ENCODE measurements at places on chromosomes 2 and 18.

DNA sequence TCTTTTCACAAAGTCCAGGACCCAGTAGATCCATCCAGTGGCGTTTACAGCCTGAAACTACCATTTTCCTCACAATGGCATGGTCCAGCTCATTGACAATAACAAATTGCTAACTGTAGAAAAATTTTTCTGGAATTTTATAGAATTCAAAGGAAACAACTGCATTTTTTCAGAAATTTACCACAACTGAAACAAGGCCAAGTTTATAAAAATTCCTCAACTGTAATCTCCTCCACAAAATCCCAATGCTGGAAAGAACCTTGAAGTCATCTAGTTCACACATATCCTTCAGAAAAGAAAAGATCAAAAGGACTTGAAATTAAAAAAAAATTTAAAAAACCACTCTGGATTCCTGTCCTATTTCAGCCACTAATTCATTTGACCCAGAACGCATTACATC, 226.0 kb upstream of the CTAGE1 start:
- DNase-seq: no peak

DNA sequence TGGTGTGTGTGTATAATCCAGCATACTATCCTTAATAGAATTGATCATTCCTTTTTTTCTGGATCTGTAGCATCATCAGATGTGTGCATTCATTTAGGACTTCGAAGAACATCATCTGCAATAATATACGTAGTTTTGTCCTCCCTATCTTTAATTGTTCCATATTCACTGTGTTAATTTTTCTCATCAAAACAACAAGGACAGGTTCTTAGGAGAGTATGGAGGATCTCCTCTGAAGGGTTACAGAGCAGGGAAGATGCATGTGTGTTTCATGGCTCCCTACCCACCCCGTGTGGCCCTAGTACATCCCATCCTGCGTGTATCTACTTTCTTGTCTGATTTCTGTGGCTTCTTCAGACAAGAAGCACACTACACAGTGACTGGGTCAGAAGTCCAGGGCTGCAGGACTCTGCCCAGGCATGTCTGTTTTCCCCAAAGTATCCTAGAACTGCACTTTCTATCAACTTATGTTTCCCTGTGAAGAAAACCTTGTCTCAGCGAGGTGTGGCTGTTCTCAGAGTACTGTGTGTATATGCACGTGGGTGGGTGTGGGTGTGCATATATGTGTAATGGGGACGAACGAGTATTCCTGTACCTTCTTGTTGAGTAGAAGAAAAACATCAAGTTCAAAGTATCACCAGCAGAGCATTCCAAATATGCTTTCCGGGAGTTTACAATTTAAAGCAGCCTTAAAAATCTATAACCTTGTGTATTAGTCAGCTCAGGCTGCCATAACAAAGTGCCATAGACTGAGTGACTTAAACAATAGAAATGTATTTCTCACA, 220.4 kb upstream of the FOSL2 start:
- no peak for DNase-seq

GRCh38 chr2:49255409-49255971, 101.2 kb upstream of the FSHR start:
- no peak for DNase-seq

- DNase-seq: no peak
Measured at GRCh38 chr18:25061395-25061794, 290.6 kb downstream of the ZNF521 start.

GRCh38 chr2:1967242-1968208, 223.2 kb upstream of the PXDN start:
- no peak for DNase-seq

GRCh38 chr18:46324087-46324955, 220.1 kb downstream of the HAUS1 start:
- DNase-seq: peak; percentile 49

DNA sequence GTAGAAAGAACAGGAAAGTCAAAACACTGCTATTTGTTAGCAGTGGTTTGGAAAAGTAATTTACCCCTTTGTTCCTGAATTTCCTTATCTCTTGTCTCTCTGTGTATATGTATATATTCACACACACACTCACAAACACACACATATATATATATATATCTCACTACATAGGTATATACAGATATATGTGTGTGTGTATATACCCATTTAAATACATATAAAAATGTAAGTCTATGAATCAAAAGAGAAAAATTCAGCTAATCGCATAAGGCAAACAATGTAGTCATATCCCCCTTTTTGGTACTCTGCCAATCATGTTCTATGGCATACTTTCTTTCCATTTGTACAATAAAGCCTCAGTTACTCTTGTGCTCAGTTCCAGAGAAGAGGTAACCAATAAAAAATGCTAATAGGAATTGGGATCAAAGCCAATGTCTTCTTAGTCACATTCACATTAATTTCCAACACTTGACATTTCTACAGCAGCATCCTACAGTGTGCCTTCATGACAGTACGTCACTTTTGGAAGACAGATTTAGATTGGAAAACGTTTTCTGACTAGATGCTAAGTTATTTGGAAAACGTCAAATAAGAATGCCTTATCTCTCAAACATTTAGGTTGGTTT, 94.6 kb downstream of the MC4R start:
- DNase-seq: no peak

- DNase-seq: no peak
Measured at GRCh38 chr2:50395605-50396297, 636.2 kb downstream of the NRXN1 start.

DNA sequence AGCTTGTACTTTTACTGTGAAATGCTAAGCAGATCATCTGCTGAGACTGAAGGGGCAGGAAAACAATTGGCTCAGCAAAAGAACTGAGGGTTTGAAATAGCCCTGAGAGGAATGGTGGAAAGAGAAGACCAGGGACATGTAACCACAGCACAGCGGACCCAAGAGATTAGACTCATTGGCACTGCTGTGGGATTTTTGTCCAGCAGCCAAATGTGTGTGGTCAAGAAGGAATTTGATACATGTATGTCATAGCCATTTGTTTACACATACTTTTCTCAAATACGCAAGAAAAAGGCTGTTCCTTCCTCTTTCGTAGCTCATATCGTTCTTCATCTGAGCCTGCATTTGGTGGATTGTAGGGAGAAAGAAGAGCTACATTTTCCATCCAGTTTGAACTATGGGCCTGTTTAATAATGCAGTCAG, 73.8 kb downstream of the TRABD2A start:
- DNase-seq: peak; percentile 84

- DNase-seq: no peak
Measured at GRCh38 chr2:45992741-45993475, 304.3 kb upstream of the EPAS1 start.

GRCh38 chr2:31269087-31269486, 35.1 kb downstream of the EHD3 start:
- DNase-seq: no peak

DNA sequence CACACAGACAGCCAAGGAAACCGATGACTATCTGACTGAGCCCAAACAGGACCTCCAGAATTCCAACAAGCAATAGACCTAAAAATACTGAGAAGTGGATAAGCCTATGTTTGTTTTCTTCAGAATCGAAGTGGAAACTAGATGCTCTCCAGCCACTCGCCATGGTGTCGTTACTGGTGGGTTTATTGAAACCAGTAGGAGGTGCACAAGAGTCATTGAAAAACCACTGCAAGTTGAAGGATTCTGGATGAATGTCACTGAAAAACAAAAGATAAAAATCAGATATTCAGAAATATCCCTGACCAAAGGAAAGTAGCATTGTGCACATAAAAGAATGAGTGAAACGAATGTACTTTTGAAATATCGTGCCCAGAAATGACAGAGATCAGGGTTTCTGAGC, 15.3 kb downstream of the TM4SF20 start:
- peak; percentile 60 for DNase-seq

DNA sequence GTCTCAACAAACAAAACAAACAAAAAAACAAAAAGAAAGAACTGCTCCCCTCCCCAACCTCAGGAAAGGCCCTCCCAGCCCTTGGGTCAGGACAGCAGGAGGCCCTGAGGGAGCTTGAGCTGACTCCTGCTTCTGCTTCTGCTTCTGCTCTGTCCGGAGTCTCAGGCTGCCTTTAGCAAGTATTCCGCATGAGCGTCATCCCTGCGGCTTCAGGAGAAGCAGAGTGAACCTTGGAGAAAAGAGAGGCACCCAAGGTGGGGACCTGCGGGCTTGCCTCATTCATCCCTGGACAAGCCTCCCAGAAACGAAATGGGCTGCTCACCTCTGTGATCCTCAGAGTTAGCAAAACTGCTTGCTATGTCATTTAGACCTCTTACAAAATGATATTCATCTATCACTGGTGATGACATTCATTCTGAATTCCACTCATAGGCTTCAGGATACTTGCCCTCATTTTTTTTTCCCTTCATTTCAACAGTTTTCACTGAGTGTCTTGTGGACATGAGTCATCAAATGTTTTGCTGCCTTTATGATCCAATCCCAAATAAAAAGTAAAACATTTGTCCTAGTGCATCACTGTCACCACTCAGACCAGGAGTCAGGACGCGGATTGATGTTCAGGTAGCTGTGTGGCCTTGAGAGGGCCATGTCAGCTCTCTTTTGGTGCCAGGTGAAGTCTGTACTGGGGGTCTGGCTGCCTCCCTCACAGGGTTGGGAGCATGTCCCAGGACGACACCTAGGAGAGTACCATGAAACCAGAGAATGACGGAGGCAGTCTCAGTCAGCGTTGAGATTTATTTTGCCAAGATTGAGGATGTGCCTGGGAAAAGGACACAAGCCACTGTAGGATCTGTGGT, 51.7 kb downstream of the IMPA2 start:
- DNase-seq: no peak

DNA sequence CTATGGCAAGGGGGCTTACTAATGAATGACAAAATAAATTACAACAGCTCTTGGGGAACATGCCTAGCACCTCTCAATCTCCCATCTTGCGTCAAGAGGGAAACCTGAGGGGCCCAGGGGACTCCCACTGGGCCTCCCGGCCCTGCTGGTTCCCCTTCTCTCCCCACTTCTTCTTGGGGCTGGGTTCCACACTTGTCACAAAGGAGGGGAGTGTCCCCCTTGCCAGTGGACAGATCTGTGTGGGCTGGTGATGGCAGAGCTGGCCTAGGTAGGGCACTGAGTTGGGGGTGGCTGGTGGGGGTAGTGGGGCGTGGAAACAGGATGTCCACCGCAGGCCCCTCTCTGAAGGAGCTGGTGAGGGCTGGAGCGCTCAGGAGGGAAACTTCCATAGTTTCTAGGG, 184.0 kb upstream of the HAAO start:
- DNase-seq: no peak

GRCh38 chr18:8480506-8481328, 128.5 kb upstream of the RAB12 start:
- DNase-seq: peak; percentile 36

DNA sequence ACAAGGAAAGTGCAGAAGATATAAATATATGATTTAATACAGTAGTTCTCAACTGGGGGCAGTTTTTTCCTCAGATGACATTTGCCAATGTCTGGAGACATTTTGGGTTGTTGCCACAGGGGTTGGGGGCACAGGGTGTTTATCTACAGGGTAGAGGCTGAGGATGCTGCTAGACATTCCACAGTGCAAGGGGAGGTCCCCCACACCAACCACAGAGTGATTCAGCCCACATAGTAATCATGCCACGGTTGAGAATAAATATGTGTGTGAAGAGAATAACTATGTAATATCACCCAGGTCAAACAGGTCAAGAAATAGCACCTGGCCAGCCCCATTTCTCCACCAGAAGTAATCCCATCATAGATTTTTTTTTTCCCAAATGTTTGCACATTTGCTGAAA, 17.9 kb downstream of the DYSF start:
- no peak for DNase-seq

DNA sequence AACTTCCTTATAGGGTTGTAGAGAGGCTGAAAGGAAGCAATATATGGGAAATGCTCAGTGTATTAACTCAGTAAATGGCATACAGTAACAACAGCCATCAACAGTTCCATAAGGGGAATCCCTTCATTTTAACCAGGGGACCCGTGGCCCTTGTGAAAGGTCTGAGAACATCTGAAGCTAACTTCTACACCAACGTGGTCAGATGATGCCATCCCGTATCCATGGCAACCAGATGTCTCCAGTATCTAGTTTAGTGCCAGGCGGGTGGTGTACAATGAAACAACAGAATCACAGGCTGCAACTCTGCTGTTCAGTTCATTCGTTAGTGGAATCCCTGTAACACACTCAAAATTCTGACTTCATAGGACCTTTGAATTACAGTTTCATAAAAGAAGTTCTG, 162.3 kb downstream of the TGIF1 start:
- DNase-seq: no peak

DNA sequence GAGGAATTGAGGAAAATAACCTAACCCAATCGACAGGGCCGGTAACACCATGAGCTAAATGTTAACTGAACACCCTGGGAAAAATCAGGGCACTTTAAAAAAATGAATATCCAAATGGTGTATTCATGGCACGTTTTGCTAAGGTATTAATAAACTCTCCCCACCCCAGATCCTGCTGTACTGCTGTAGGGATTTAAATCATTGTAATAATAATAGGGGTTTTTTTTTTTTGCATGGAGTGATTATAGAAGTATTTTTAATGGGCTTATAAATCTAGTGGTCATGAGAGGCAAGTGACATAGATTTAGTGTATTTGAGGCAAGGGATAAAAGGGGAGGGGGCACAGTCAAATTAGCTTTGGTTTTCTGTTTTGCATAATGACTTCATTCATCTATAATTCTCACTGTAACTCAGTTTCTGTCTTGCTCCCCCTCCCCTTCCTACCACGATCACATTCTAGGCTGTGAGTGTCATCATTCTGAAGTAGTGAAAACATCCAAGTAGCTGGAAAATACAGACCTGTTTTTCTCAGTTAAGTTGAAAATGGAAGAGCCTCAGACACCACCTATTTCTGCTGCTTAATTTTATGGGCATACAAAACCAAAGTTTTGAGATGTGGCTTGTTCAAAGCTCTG, 18.2 kb upstream of the MGAT5 start:
- DNase-seq: no peak

DNA sequence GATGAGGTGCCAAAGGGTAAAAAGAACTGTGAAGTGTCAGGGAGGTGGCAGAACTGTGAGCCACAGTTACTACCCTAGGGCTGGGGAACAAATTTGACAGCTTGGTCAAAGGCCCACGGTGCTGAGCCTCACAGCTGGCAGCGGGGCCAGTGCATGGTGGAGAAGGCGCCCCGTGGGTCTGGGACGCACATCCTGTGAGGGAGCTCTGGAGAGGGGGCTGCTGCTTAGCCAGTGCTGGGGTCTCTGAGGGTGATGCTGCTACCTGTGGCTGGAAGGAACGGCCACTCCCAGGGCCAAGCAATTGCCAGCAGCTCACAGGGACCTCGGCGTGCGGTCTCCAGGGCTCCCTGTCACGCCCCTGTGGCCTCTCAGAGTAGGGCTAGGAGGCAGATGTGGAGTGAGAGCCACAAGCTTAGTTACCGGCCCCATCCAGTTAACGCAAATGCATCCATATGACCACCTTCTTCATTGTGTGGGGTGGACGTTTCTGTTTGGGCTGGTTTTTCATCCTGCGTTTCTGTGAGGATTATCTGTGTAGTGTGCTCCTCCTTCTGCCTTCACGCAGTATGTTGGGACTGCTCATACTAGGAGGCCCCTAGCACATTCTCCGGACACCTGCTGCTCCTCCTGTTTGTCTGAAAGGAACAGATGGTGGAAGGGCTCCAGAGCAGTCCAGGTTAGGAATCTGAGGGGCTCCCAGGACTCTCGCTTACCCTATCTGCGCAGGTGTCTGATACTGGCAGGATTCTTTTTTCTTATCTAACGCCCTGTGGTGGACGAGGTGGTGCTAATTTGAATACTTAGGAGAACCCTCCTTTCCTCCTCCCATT, 26.0 kb downstream of the STK25 start:
- DNase-seq: no peak

- DNase-seq: no peak
Measured at GRCh38 chr2:233676046-233676445, 4.3 kb downstream of the UGT1A9 start.

GRCh38 chr2:190469771-190470170, 61.6 kb downstream of the MFSD6 start:
- peak; percentile 91 for DNase-seq

GRCh38 chr2:229974266-229974665, 52.0 kb downstream of the FBXO36 start:
- DNase-seq: peak; percentile 13

All from A549 (cell line).